ENCODE measurements at places on chromosomes 2 and 18.

GRCh38 chr2:104755026-104755878 lies 98.7 kb upstream of the POU3F3 start:
- DNase-seq: no peak

DNA sequence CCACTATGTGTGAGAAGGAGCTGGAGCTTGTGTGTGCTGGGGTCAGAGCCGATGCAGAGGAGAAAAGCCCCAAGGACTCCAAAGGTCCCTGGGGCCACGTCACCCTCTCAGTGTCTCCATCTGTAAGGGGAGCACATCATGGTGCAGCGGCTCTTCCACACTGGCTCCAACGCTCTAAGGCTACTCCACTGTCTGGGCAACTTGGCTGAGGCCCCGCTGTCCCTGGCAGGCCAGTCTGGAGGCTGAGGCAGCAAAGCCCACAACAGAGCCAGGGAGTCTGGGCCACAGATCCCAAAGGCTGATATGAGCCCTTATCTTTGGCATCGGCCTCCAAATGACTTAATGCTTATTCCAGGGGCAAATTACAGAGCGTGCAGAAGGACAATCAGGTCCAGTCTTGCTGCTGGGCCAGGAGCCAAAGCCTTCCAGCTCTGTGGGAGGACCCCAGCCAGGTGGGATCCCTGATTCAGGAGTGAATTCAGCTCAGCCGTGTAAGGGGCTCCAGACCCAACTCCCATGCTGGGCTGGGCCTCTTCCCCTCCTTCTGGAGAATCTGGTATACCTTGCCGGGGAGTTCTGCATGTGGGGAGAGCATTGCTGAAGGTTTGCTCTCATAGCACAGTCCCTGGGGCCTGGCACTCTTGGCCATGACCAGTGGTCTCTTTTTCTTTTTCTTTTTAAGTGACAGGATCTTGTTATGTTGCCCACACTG lies 1.8 kb upstream of the DUSP2 start:
- DNase-seq: no peak

GRCh38 chr2:147999126-147999525 lies 21.4 kb downstream of the ORC4 start:
- DNase-seq: no peak

- DNase-seq: no peak
Measured at GRCh38 chr2:159613651-159614285, 2.6 kb downstream of the BAZ2B start.

GRCh38 chr2:67877301-67877700 lies 185.5 kb downstream of the C1D start:
- no peak for DNase-seq

Data from activated T-cell treated with anti-CD3 and anti-CD28 coated beads for 4 hours (primary cell).